ENCODE measurements at places on chromosomes 2 and 18.

DNA sequence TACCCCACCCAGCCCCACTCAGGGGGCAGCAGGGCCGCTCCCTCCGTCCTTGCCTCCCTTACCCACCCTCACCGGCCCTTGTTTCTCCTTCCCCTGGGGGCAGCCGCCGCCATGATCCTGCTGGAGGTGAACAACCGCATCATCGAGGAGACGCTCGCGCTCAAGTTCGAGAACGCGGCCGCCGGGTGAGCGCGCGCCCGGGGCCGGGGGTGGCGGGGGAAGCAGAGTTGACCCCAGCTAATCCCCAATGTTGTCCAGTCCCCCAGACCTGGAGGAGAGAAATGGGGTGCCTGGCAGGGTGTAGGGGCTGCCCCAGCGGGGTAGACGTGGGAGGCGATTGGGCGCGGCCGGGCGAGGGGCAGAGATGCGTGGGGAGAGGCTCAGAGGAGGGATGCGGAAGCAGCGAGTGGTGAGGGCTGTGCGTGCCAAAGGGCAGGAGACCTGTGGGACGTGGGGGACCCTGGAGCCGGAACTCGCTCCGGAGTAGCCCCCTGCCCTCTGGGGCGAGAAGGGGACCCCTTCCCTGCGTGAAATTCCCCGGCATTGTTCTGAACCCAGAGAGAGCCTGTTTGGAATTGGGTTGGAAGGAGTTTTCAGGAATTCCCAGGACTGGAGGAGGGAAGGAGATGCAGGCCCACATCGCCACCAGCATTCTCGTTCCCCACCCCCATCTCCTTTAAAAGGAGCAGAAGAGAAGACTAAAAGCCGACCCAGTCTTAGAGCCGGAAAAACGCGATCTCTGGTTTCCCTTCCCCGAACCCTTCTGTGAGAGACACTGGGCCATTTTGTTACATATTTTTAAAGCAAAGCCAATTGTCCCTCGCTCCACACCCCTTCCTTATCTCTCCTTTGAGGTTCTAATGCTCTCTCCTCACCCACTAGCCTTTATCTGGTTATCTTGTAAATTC is 625 bp downstream of the ARPC2 start:
- no peak for DNase-seq

GRCh38 chr2:12776521-12776961 is 59.8 kb downstream of the TRIB2 start:
- DNase-seq: no peak

DNA sequence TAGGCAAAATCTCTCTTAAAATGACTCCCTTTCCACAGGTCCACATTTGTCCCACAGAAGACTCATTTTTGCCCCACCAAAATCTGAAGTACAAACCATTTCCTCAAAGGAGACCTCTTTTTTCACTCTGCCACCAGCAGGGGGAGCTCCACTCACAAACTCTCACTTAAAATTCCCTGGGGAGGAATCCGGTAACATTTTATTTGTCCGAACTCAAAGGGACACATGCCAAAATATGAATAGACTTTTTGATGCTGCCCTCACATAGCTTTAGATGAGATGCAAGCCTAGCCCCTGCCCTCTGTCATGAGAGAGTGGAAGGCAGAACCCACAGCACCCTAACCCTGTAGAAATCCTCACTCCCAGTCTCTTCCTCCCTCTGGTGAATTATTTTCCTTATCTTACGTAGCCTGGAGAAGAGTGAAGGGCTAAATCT is 57.1 kb downstream of the RMDN2 start:
- DNase-seq: no peak

- DNase-seq: no peak
Observed at GRCh38 chr2:102110171-102110570, 32.4 kb upstream of the IL1R1 start.

DNA sequence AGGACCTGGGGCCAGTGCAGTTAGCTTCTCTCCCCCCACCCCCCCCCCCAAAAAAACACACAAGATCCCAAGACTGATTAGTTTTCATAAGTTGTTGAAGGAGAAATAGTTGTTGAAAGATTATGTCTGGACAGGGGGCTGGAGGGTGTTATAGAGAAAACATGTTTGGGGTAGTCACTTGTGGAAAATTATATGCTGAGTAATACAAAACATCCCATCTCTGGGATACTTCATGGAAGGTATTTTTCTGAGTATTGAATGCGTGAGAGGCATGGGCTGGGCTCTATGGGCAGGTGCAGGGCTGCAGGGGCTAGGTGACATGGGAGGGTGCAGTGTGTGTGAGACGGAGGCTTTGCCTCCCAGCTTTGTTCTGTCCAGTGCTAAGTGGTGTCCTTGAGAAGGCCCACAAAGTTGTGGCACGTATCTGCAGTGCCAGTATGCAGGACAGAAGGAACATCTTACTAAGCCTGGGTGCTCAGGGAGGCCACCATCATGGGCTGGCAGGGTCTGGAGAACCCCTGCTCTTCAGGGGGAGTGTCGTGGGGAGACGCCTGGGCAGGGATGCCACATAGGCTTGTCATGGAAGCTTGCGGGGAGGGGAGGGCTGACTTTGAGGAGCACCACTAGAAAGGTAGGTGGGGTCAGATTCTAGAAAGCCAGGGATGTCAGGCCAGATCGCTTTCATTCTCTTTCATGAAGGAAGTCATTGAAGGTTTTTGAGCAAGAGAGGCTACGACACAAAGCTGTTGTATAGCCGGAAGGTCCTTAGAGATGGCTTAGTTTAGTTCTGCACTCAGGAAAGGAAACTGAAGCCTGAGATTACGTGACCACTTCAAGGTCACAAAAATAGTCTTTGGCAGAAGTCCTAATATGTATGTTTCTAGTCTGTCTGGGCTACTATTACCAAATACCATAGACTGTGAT is 232.0 kb downstream of the LDLRAD4 start:
- no peak for DNase-seq

DNA sequence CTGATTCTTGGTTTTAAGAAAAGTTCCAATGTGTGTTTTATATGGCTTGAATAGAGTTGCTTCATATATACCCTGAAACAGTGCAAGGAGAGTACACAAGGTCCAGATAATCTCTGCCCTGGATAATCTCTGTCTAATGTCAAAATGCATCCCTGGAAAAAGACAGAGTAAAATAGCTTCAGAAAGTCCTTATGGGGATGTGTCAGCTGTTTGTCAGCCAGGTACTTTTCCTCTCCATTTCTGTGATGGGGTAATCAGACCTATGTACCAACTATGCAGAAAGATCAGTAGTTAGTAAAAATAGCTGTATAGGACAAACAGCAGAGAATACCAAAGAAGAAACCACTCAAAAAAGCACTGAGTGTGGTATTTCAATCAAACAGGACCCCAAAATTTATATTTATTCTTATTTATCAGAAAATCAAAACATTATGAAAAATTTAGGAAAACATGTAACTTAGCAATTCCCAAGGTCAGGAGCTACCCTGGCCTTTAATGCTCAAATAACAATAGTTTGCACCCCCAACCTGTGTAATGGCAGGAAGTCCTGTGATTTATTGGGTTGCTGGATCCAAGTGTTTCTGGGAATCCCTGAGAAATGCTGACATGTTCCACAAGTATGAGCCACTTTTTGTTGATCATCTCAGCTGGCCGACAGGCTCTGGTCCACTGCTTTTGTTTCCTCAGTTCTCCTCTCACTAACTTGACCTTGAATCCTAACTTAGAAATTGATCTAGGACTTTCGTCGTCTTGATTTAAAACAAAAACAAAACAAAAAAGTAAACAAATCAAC is 69.6 kb downstream of the MDH1 start:
- DNase-seq: no peak

- no peak for DNase-seq
Observed at GRCh38 chr2:187093771-187094412, 244.9 kb upstream of the ZSWIM2 start.

DNA sequence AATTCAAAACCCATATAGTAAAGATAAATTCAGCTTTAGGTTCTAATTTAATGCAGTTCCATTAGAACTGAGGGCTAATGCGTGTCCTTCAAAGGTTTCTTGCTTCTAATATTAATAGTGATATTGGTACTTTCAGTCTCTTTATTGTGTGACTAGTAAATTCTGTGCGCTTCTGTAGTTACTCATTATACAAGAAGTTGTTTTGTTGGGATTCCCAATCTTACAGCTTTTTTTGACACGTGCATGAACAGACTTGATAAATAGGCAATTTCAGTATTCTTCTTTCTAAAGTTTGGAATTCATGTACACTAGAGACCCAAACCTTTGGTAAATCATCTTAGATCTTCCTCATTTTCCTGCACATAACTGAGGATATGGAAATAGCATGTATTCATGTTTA is 71.8 kb downstream of the HAUS1 start:
- no peak for DNase-seq

DNA sequence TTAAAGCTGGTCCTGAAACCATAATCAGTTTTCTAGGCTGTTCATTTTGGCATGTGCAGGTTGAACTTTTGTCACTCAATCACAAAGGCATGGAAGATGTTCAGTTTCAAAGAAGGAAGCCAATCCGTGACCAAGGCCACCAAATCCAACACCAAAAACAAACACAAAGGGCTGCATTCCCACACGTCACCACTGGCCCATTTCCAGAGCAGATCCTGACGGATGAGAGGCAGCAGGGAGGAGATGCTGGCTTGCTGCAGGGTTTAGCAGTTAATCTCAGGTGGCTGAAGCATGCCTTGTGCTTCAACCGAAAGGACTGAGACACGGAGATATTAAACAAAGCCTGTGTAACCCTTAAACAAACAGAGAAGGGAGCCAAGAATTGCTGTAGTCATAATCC is 191.9 kb upstream of the CTAGE1 start:
- DNase-seq: no peak

DNA sequence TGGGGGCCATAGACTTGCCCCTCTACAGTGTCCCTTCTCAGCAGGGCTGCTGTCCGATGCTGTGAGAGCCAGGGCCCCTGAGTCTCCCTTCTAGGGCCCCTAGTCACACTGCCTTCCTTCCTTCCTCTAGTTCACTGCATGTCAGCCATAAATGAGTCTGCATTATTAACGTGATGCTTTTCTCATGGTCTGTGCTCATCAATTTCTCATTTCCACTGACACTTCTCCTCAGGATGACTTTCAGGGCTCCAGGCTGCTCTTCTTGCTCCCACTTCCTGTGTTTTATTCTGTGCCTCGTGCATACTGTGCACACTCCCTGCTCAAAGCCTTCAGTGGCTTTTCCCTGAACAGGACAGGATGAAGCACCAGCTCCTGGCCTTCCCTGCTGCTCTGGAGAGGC is 146.5 kb downstream of the FAM210A start:
- DNase-seq: no peak

DNA sequence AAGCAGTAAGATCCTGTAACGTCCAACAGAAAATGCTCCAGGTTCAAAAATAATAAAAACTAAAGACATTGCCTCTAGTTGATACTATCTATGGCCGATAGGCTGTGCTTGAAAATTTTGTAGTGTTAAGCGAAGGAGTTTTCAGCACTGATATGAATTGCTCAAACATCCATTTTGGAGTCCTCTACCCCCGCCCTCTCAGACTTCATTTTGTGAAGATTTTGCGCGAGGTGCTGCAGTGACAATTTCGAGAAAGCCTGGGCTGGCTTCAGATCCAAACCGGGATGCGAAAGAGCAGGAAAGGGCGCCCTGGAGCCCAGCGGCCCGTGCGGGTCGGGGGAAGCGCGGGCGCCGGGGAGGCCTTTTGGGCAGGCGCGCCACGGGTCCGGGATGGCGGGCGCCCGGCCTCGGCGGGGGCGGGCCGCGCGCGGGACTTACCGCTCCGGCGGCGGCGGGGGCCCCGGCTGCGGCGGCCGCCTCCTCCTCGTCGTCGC is 1.8 kb downstream of the SP3 start:
- DNase-seq: no peak

GRCh38 chr2:119174216-119174992 is 15.9 kb upstream of the C1QL2 start:
- DNase-seq: no peak
